ENCODE measurements at places on chromosomes 13 and 19. TPM values are rescaled to one million over a fixed set of nuclear protein-coding genes. Genes with fewer than 3 reads are reported as not detected.

Gene PCDH9
- total RNA-seq = 0.26 TPM

Gene ZNF560
- 0.38 TPM for total RNA-seq

Gene S1PR2
- 1.3 TPM for total RNA-seq

Gene DPF1
- 0.13 TPM for total RNA-seq

Gene UNC13A
- total RNA-seq = not detected

Gene C19orf73
- 1.9 TPM for total RNA-seq
